ENCODE measurements at places on chromosomes 16 and 17.

DNA sequence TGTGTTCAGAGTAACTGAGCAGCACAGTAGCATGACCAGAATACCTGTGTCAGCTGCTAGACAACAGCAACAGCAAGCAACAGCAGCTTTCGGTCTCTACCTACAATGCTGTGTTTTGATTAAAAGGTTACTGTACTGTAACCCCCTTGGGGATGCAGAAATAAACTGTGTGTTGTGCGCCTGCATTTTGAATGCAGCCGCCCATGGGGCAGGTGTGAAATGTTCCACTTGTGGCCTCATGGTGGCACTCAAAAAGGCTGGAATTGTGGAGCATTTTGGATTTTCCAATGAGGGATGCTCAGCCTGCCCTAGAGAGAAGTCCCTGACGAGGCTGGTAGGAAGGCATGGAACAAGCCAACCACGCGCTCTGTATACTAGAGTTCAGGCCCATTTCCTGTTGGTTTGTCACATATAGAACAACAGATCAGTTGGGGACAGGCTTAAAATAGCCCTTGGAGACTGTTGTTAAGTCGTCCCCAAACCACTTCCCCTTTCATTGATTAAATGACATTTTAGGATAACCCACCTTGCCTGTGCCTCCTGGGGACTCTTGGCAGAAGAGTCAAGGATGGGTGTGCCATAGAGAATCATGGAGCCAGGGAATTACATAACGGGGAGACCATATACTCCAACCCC, 27.1 kb downstream of the SCPEP1 start:
- no peaks in the 10 kb centered on the region for H3K36me3 ChIP-seq
- H3K4me3 ChIP-seq, result no peak overlapping the region
- H3K27ac ChIP-seq, result no peak overlapping the region

GRCh38 chr16:14476183-14476582, 153.9 kb downstream of the PARN start:
- DNase-seq, result no peak
- no peak overlapping the region for H3K4me3 ChIP-seq
- H3K27ac ChIP-seq, result no peak overlapping the region
- no peaks in the 10 kb centered on the region for H3K27me3 ChIP-seq
- peaks cover 3% of the 10 kb centered on the region for H3K36me3 ChIP-seq

DNA sequence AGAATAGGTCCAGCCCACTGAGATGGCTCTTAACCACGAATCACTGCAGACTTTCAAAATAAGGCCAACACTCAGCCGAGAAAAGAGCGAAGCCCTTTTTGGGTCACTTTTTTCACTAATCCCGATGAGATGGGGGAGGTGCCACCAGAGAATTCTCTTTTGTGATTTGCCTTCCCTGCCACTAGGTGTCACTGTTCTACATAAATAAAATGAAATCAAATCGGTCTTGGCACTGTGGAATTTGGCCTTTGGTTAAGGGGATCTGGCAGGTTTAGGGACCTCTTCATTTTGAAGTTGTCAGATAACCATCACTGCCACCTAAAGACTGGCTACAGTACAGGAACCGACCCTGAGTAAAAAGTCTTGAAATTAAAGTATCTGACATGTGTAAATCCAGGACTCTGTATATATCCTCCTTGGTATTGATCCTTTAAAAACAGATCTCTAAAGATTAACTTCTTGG, 147.0 kb downstream of the HS3ST4 start:
- no peaks in the 10 kb centered on the region for H3K36me3 ChIP-seq
- H3K4me1 ChIP-seq, result no peaks in the 10 kb centered on the region
- no peaks in the 10 kb centered on the region for H3K27me3 ChIP-seq

GRCh38 chr17:50608700-50609379, 25.8 kb upstream of the ABCC3 start:
- H3K4me3 ChIP-seq, result no peak overlapping the region
- H3K4me1 ChIP-seq, result no peaks in the 10 kb centered on the region
- no peak overlapping the region for H3K27ac ChIP-seq
- no peak for DNase-seq

- H3K27ac ChIP-seq, result no peak overlapping the region
- no peaks in the 10 kb centered on the region for H3K27me3 ChIP-seq
- DNase-seq, result no peak
- H3K4me3 ChIP-seq, result no peak overlapping the region
- no peaks in the 10 kb centered on the region for H3K36me3 ChIP-seq
Measured at GRCh38 chr16:51382940-51383339, 231.9 kb upstream of the SALL1 start.

DNA sequence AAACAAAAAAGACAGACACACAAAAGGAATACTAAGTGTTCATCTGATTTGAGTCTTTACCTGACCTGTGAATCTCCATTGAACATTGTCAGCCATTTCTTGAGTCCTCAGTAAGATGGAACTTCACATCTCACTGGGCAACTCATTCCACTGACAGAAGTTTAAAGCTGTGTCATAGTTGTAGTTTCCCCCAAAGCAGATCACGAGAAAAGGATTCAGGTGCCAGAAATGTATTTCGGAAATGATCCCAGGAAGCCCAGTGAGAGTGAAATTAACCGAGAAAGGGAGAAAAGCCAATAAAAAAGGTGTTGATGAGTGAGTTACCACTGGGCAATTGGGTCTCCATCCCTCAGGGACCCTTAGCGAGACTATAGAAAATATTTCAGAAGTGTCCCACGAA, 6.5 kb downstream of the CHD9 start:
- no peak overlapping the region for H3K4me3 ChIP-seq
- no peak overlapping the region for H3K27ac ChIP-seq
- no peak for DNase-seq

DNA sequence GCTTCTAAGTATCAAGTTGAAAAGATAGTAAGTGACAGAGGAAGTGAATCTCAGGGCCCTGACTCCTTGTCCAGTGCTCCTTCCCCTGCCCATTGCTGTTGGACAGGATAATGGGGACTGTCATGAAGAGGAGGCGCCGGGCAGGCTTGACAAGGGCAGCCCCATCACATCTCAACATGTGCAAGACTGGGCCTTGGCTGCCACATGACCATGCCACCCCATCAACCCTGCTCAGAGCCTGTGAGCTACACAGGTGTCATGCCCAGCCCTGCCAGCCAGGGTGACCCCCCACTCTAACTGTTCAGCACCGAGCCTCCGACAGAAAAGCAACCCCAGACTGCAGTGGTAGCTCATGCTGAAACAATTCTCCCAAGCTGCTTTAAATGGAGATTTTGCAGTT, 171.6 kb downstream of the C16orf78 start:
- DNase-seq, result no peak
- H3K27me3 ChIP-seq, result no peaks in the 10 kb centered on the region
- H3K4me1 ChIP-seq, result no peaks in the 10 kb centered on the region
- H3K4me3 ChIP-seq, result no peak overlapping the region
- no peaks in the 10 kb centered on the region for H3K36me3 ChIP-seq

GRCh38 chr17:77558846-77559626, 399.5 kb upstream of the TNRC6C start:
- H3K27ac ChIP-seq, result no peak overlapping the region
- H3K27me3 ChIP-seq, result no peaks in the 10 kb centered on the region
- no peak for DNase-seq
- no peaks in the 10 kb centered on the region for H3K4me1 ChIP-seq

DNA sequence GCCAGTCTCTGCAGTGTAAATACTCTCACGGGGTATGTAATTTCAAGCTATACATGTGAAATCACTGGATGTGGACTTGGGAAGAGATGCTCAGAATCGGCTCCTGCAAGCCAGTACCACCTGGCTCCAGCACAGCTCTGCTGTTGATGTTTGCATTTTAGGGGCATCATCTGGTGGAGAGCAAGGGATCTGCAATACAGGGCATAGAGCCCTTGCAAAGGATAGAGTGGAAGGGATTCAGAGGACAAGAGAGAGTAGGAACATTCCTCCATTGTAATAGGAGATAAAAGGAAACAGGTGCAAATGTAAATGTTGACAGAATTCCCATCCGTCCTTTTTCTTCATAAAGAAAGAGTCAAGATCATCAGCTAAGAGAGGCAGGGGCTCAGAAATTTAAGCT, 184.1 kb downstream of the PMP22 start:
- H3K36me3 ChIP-seq, result no peaks in the 10 kb centered on the region
- H3K27me3 ChIP-seq, result no peaks in the 10 kb centered on the region
- no peak overlapping the region for H3K27ac ChIP-seq
- H3K4me1 ChIP-seq, result no peaks in the 10 kb centered on the region

- no peaks in the 10 kb centered on the region for H3K27me3 ChIP-seq
- H3K4me1 ChIP-seq, result no peaks in the 10 kb centered on the region
- DNase-seq, result no peak
- H3K4me3 ChIP-seq, result no peak overlapping the region
- no peak overlapping the region for H3K27ac ChIP-seq
Measured at GRCh38 chr16:12208341-12209035, 232.0 kb downstream of the SNX29 start.

DNA sequence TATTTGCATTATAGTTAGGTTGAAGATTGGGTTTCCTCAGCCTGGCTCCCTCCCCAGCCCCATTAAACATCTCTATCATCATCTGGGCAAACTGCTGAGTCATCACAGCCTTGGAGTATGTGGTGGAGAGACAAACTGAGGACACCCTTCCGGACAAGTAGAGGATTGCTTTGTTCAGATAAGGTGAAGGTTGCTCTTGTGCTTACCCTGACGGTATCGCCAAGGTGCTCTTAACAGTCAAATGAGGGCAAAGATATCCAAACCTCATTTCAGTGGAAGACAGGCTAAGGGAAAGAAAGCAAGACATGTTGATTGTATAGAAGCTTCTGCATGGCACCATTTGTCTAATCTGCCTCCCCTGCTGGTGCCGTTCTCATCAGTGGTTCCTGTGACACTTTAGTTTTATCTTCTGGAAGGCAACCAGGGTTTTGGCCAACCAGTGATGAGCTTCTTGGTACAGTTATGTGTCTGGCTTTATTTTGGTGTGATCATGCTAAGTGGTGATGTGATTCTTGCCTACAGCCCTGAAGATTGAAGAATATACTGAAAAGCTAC, 56.9 kb upstream of the LGALS9 start:
- H3K36me3 ChIP-seq, result no peaks in the 10 kb centered on the region
- H3K27me3 ChIP-seq, result no peaks in the 10 kb centered on the region
- peaks cover 14% of the 10 kb centered on the region for H3K4me1 ChIP-seq

DNA sequence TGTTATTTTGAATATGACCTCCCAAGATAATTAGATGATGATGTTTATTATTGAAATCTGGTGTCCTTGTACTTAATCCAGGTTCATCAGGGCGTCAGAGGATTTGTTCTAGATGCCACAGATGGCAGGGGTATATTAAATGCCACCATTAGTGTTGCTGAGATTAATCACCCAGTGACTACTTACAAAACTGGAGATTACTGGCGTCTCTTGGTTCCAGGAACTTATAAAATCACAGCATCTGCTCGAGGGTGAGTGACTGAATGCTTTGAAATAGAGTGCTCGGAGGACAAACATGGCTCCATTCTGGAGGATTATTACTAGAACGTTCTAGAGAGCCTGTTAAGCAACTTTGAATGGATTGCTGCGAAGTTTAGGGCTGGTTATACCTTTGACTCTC, 33.5 kb upstream of the GOSR1 start:
- H3K4me1 ChIP-seq, result no peaks in the 10 kb centered on the region
- H3K27me3 ChIP-seq, result no peaks in the 10 kb centered on the region
- peaks cover 4% of the 10 kb centered on the region for H3K36me3 ChIP-seq
- no peak overlapping the region for H3K27ac ChIP-seq
- no peak overlapping the region for H3K4me3 ChIP-seq

GRCh38 chr17:8792646-8793045, 6.5 kb downstream of the MFSD6L start:
- H3K4me1 ChIP-seq, result no peaks in the 10 kb centered on the region
- no peak overlapping the region for H3K4me3 ChIP-seq
- no peak overlapping the region for H3K27ac ChIP-seq
- no peaks in the 10 kb centered on the region for H3K36me3 ChIP-seq
- no peak for DNase-seq

- H3K4me1 ChIP-seq, result peaks cover 91% of the 10 kb centered on the region
- H3K27ac ChIP-seq, result peak overlapping the region; percentile 83
- DNase-seq, result peak; percentile 92
Measured at GRCh38 chr17:40480501-40481003, 20.9 kb downstream of the TNS4 start.

DNA sequence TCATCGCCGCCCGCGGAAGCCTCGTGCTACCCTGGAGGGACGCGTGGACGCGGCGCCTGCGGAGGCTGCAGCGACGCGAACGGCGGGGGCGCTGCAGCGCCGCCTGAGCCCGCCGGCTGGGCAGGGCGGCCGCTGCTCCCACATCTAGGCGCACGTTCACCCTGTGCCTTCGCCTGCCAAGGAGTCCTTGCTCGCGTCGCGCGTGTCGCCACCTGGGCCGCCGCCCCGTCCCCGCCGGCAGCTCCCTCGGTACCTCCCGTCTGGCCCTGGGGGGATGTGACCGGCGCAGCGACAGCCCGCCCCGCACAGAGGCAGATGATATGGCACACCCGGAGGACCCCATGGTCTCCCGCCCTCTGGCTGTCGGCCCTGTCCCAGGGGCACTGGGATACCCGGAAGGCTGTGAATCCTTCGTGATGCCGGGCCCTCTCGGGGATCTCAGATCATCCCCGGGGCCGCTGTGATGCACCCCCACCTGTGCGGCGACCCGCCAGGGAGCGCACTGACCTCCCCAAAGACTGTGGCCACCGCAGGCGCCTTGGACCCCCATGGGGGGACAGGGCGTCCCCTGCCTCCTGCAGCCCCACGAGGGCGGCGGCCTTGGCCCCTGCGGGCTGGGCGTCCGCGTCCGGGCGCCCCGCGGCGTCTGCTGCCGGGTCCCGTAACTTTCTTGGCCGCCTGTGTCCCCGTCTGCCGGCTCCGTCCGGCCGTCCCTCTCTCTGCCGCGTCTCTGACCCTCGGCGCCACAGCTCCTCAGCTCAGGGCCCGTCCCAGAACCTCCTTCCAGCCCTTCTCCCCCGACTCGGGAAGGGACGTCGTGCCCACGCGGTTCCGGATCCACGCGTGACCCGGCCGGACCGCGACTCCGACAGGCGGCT, 689 bp upstream of the TBC1D24 start:
- peaks cover 25% of the 10 kb centered on the region for H3K27me3 ChIP-seq
- H3K36me3 ChIP-seq, result no peaks in the 10 kb centered on the region
- peaks cover 34% of the 10 kb centered on the region for H3K4me1 ChIP-seq
- peak; percentile 69 for DNase-seq
- H3K4me3 ChIP-seq, result peak overlapping the region; percentile 66

GRCh38 chr16:49050607-49051006, 231.0 kb downstream of the CBLN1 start:
- no peaks in the 10 kb centered on the region for H3K4me1 ChIP-seq
- H3K4me3 ChIP-seq, result no peak overlapping the region
- no peaks in the 10 kb centered on the region for H3K27me3 ChIP-seq
- no peaks in the 10 kb centered on the region for H3K36me3 ChIP-seq
- DNase-seq, result no peak

Measured in CD4-positive, alpha-beta memory T cell (primary cell).